ENCODE measurements at places on chromosomes 12 and 14. TPM values are rescaled to one million over a fixed set of nuclear protein-coding genes. Genes with fewer than 3 reads are reported as not detected.
A peak's percentile ranks its signal among the peaks of the same experiment; 100 is the strongest.

DNA sequence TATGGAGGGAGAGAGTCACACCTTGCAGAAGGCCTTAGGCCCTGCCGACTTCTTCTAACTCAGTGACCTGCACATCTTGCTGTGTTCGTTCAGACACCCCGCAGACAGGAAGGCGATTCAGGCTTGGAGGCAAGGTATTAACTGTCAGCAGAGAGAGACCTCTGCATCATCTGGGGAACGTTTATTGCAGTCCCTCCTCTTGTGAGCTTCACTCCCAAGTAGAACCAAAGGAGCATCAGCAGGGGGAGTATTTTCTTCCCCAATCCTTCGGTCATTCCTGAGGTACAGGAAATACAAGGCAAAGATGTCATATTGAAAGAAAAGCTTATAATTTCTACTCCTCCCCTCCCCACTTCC, 217.9 kb downstream of the CRADD start:
- DNase-seq: no peak

GRCh38 chr12:107485731-107486130, 199.9 kb upstream of the PWP1 start:
- DNase-seq: no peak

GRCh38 chr14:89915114-89915878, 39.2 kb downstream of the EFCAB11 start:
- peak; percentile 47 for DNase-seq

DNA sequence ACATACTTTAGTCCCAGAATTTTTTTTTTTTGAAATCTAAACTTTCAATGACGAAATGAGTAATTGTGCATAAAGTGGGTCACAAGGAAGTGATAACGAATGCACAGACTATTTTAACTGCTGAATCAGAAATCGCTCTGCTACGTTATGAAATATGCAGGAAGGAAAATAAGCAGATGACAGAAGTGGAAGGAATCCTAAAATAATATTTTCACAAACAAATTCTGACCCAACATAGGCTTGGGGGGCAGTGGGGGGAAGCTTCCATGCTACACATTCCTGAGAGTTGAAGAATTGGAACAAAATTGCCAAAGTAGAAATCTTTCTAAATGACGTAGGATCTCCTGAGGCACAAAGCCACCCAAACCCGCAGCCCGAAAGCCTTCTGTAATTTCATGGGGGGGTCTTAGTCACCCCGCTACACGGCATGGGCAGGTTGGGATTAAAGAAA, 89.6 kb downstream of the ARF6 start:
- DNase-seq: peak; percentile 52

DNA sequence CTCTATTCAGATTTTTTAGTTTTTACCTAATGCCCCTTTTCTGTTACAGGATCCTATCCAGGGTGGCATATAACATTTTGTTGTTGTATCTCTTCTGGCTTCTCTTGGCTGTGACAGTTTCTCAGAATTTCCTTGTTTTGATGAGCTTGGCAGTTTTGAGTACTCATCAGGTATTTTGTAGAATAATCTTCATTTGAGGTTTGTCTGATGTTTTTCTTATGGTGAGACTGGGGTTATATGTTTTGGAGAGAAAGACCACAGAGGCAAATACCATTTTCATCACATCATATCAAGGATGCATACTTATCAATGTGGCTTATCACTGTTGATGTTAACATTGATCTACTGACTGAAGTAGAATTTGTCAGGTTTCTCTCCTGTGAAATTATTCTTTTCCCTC, 14.0 kb upstream of the LYZ start:
- no peak for DNase-seq

DNA sequence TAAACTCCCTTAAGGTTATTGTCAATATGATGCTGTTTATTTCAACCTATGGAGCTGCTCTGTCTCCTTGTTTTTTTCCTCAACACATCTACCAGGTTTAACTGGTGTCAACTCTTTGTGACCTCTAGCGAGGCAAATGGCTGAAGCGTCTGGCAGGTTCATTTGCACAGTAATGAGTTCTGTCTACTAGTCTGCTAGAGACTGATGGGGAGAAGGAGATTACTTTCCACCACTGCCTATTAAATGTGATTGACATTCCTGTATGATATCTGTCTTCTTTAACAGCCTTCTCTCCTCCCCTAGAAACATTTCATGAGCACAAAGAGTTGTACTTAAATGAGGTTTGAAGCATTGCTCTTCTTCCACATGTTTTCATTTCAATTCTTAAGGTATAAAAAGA, 253.7 kb downstream of the SLC6A15 start:
- DNase-seq: no peak

- DNase-seq: peak; percentile 38
Measured at GRCh38 chr14:100859781-100860180, 33.9 kb downstream of the MEG3 start.

DNA sequence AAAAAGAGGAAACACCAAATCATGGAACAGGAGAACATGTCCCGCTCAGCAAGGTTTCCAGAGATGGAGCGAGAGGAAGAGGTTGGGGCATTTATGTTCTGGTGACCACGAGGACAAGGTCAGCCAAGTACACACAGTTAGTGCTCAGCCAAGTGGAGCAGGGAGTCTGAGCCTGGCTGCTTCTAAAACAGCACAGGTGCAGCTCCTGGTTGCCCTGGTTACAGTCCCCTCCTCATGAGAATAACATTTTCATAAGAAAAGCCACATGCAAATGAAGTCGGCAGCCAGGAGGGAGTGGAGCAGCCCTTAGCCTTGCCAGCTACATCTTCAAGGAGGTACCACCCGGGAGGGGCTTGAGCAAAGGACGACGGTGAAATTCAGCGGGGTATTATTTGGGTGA, 81.8 kb downstream of the NOS1 start:
- no peak for DNase-seq

- DNase-seq: no peak
Measured at GRCh38 chr14:59583755-59584154, 7.1 kb upstream of the CCDC175 start.

DNA sequence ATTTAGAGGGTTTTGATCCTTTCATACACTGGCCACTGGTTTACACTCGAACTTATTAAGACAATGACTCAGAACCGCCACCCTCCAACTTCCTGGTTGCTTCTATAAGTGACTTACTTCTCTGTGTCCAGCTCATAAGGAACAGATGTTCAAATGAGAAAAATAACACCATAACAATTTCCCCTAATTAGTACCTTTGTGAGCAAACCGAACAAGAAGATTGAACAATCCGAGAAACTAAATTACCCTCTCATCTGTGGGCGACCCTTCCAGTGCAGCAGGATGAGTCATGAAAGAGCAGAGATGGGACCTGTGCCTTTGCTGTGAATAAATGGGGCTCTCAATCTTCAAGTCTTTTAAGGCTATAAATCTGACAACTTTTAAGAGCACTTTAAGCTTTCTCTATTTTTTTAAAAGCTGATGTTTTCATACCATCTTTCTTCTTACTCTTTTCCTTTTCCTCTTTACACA, 146.8 kb upstream of the RASSF8 start:
- DNase-seq: no peak

- DNase-seq: no peak
Measured at GRCh38 chr12:124687174-124687902, 119.9 kb upstream of the NCOR2 start.

DNA sequence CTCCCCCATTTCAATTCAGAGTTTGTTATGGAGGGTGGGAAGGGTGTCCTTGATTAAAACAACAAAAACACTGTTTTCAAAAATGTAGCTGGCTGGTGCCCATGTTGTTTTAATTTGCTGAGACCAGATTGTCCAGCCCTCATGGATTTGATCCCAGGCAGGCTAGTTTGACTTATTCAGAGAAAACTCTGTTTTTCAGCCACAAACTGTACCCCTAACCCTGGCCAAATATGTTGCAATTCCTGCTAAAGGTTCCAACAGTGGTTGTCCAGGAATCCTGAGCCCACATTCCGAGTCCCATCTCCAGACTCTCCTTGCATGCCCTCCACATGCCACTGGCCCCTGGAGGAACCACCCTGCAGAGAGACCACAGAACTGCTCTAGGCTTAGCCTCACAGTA, 36.0 kb downstream of the MAP1LC3B2 start:
- DNase-seq: no peak

SLC15A4 gene
- 19.8 TPM for polyA plus RNA-seq

SLC25A21 gene
- polyA plus RNA-seq: 0.24 TPM

LTB4R2 gene
- 0.64 TPM for polyA plus RNA-seq

IL26 gene
- polyA plus RNA-seq: not detected

CDCA3 gene
- polyA plus RNA-seq: 0.65 TPM

All from heart left ventricle (tissue), 16 donors.